Kidney capillary endothelial cell (primary cell): ENCODE measurements at places on chromosomes 3 and 15.
A peak's percentile ranks its signal among the peaks of the same experiment; 100 is the strongest.

GRCh38 chr15:59115047-59115446, 10.1 kb downstream of the CCNB2 start:
- DNase-seq: no peak

DNA sequence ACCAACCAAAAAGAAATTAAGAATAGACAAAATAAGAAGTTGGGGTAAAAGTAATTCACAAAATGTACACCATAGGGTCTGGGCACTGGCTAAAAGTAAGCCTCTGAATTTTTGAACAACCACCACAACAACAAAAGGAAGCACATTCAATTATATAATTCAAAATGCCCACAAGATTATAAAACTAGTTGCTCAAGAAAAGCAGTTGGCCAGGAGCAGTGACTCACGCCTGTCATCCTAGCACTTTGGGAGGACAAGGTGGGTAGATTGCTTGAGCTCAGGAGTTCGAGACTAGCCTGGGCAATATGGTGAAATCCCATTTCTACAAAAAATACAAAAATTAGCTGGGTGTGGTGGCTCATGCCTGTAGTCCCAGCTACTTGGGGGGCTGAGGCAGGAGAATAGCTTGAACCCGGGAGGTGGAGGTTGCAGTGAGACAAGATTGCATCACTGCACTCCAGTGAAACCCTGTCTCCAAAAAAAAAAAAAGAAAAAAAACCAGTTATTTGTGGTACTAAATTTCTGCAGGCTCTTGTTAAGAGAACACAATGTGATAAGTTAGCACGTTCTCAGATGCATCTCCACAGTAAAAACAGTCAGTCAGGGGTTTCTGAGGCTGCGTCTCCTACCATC, 6.6 kb upstream of the ATP11B start:
- DNase-seq: no peak

- DNase-seq: no peak
Observed at GRCh38 chr3:160924776-160925175, 168.7 kb downstream of the PPM1L start.

DNA sequence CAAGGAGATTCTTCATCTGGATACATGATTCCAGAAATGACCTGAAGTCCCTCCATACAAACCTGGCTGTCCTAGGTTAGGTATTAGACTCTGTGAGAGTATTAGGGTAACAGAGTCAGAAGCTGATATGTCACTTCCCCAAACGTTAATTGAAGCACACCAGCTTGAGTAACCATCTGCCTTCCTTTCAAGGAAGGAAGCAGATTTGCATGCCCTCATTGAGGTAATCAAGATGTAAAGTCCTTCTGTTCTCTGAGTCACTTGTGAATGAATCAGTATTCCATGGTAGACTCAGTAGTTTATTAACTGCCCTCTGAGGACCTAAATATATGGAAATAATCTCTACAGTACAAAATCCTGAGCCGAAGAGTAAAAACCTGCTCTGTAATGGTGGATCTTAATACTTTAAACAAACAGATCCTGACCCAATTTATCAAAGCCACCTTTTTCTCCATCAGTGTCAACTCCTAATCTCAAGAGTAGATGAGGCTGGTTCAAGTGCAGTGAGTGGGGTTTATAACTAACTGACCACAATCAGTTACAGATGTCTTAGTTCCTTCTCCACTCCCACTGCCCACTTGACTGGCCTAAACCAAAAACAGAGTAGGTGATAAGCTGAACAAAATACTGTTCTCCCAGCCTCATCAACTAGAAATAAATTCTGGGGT, 246.2 kb upstream of the CHRM5 start:
- DNase-seq: peak; percentile 91

GRCh38 chr3:84292128-84292527, 666.7 kb upstream of the CADM2 start:
- DNase-seq: no peak

- DNase-seq: no peak
Observed at GRCh38 chr3:30638685-30639412, 32.4 kb downstream of the TGFBR2 start.

DNA sequence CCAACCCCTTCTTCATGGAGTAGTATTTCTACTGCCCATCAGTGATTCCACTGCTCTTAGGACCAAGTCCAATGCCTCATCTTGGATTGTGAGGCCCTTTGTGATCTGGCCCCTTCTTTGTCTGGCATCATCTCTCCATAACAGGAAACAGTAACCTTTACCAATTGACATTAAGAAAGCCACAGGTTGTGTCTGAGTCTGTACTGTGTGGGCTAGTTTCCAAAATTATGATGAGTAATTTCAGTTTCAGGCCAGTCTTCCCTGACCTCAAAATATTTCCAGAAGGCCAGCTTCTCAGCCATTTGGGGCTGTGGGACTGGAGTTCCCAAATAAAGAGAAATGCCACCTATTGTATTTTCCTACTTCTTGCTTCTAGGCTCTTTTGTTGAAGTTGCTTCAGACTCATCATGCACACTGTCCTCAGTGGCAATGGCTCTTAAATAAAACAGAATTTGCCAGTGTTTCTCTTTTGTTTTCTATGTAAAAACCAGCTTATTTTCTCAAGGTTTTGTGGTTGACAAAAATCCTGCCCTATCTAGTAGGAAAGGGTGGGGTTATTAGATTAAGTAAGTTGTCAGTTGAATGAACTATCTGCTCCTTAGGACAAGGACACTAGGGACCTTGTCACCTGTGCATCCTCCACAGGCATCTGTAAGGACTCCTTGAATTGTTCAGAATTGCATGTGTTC, 47.0 kb upstream of the ACKR4 start:
- no peak for DNase-seq

GRCh38 chr3:24318677-24319287, 175.9 kb downstream of the THRB start:
- peak; percentile 1 for DNase-seq

- DNase-seq: no peak
Observed at GRCh38 chr15:61070111-61070901, 158.8 kb downstream of the RORA start.
